ENCODE measurements at places on chromosomes 16 and 17.
A peak's percentile ranks its signal among the peaks of the same experiment; 100 is the strongest.

DNA sequence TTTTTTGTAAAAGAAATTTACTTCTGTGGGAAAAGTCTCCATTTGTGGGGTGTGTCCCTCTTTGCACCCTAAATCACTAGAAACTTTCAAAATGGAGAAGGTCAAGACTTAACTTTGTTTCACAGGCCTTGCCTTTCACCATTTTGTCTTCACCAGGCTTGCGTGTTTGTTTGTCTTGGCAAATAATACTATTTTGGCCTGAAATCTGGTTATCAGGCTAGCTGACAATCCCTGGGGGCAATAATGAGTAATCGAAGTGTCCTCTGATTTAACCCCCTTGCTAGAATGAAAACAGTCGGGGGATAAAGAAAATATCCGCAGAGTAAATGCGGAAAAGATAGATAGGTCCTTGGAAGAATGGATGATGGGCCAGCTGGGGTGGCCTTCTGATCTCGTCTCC lies 34.5 kb downstream of the SLC39A11 start:
- DNase-seq, result no peak

GRCh38 chr16:3363793-3364192 lies 8.1 kb downstream of the OR2C1 start:
- peak; percentile 31 for DNase-seq

DNA sequence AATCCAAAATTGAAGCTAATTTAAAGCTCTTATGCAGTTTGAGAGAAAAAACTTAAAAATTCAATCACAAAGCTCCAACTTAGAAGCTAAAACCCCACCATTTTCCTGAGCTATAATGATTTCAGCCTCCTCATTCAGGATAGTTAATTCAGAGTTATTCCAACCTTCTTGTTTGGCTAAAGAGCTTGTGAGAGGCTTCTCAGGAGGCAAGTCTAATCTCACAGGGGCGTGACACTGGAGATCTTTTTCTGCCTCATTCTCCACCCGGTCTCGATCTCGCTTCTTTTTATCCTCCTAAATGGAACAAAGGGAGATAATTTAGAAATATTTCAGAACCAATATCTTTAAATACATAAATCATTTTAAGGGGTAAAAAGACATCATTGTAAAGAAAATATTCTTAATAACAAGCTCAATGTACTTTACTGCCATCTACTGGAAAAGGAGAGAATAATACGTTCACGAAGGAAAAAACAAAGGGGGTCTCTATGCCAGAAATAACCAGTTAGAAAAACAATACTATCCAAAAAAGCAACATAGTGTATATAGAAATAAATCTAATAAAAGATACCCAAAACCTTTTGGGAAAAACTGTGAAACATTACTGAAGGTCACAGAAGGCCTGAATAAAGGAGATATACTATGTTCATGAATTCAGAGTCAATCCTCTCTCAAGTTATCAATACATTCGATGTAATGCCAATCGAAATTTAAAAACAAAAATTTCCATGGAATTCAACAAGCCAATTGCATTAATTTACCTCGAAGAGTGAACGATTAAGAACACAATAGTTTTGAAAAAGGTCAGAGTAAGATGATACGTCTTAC lies 13.9 kb downstream of the BRD7 start:
- no peak for DNase-seq

- peak; percentile 11 for DNase-seq
Measured at GRCh38 chr17:68248199-68248825, 469 bp downstream of the AMZ2 start.

Data from NCI-H226 (cell line).